A673 (cell line): ENCODE measurements at places on chromosomes 5 and 9.
A peak's percentile ranks its signal among the peaks of the same experiment; 100 is the strongest.

- no peak overlapping the region for H3K4me3 ChIP-seq
- no peak overlapping the region for H3K27ac ChIP-seq
- no peak for DNase-seq
- H3K4me1 ChIP-seq: no peaks in the 10 kb centered on the region
- H3K27me3 ChIP-seq: no peaks in the 10 kb centered on the region
- no peaks in the 10 kb centered on the region for H3K36me3 ChIP-seq
Observed at GRCh38 chr9:83445703-83446265, 92.4 kb downstream of the FRMD3 start.

- peaks cover 6% of the 10 kb centered on the region for H3K4me1 ChIP-seq
- no peak overlapping the region for H3K4me3 ChIP-seq
- no peaks in the 10 kb centered on the region for H3K27me3 ChIP-seq
- no peak overlapping the region for H3K27ac ChIP-seq
- H3K36me3 ChIP-seq: no peaks in the 10 kb centered on the region
- DNase-seq: no peak
Observed at GRCh38 chr5:76638479-76638878, 15.3 kb upstream of the F2RL2 start.

- no peaks in the 10 kb centered on the region for H3K27me3 ChIP-seq
- peaks cover 5% of the 10 kb centered on the region for H3K4me1 ChIP-seq
- peak within 1 kb of the TSS; percentile 78 for H3K27ac ChIP-seq
- no peaks in the 10 kb centered on the region for H3K36me3 ChIP-seq
- peak; percentile 79 for DNase-seq
Observed at GRCh38 chr5:140855772-140856674, at the start of gene PCDHA10. Gene PCDHA10, plus strand, starts transcription at chr5:140855897. Its CDS starts 152 bp downstream, at chr5:140856049.

DNA sequence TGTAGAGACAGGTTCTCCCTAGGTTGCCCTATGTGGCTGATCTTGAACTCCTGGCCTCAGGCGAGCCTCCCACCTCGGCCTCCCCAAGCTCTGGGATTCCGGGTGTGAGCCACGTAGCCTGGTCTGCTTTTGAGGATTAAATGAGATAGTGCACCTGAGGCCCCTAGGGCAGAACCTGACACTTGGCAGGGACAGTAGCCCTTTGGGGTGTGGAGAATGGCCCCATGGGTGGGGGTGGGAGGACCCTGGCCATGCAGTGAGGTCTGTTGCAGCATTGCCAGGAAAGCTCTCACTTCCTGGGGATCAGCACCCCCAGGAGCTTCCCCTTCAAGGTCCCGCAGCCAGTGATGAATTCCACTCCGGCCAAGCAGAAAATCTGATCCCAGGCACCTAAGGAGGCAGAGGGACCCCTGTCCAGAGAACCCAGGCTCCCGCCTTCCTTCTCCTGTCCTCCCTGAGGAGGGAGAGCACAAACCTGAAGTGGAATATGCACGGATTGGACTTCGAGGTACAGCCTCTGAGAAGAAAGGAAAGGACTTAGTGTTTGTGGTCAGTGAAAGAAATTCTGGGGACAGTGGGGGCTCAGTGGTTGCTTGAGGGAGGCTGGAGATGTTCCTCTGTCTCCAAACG, 73.9 kb upstream of the UNC5A start:
- H3K4me1 ChIP-seq: peaks cover 6% of the 10 kb centered on the region
- no peaks in the 10 kb centered on the region for H3K36me3 ChIP-seq
- no peaks in the 10 kb centered on the region for H3K27me3 ChIP-seq
- DNase-seq: no peak

DNA sequence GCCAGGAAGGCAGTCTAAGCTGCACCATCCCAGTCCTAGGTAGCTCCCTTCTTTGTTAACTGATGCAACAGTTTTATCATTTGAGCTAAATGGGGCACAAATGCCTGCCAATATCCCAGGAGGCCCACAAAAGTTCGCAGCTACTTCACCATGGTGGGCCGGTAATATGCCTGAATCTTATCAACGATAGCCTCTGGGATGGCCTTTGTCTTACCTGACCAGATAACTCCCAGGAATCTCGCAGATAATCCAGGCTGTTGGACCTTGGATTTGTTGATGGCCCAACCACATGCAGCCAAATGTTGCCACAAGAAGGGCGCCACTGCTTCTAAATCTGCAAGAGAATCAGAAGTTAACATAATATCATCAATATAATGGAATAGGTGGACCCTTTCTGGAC, 83.8 kb upstream of the ATP10B start:
- no peaks in the 10 kb centered on the region for H3K36me3 ChIP-seq
- H3K27ac ChIP-seq: no peak overlapping the region
- DNase-seq: no peak
- H3K4me3 ChIP-seq: no peak overlapping the region
- no peaks in the 10 kb centered on the region for H3K4me1 ChIP-seq
- no peaks in the 10 kb centered on the region for H3K27me3 ChIP-seq
